Osteocyte (in vitro differentiated cells): ENCODE measurements at places on chromosomes 7 and 10.

DNA sequence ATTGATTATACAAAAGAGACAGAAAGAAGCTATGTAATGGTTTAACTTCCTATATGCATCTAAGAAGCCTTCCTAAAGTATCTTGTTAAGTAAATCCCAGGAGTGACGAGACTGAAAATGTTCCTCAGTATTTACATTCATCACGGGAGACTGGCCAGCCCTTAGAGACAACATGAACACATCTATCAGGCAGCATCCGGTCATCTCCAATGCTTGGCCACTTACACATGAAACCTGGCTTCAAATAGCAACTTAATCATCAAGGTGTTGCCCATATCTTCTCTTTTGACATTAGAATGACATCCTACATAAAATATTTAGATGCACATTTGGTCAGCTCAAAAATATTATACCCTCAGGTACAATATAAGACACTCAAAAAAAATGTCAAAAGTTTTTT is 33.8 kb downstream of the ERCC6 start:
- DNase-seq = no peak

GRCh38 chr10:17088118-17088806 is 41.3 kb downstream of the CUBN start:
- no peak for DNase-seq

GRCh38 chr10:44972874-44973306 is 5.7 kb downstream of the DEPP1 start:
- no peak for DNase-seq

GRCh38 chr7:24905996-24906770 is 73.8 kb downstream of the OSBPL3 start:
- DNase-seq = no peak

DNA sequence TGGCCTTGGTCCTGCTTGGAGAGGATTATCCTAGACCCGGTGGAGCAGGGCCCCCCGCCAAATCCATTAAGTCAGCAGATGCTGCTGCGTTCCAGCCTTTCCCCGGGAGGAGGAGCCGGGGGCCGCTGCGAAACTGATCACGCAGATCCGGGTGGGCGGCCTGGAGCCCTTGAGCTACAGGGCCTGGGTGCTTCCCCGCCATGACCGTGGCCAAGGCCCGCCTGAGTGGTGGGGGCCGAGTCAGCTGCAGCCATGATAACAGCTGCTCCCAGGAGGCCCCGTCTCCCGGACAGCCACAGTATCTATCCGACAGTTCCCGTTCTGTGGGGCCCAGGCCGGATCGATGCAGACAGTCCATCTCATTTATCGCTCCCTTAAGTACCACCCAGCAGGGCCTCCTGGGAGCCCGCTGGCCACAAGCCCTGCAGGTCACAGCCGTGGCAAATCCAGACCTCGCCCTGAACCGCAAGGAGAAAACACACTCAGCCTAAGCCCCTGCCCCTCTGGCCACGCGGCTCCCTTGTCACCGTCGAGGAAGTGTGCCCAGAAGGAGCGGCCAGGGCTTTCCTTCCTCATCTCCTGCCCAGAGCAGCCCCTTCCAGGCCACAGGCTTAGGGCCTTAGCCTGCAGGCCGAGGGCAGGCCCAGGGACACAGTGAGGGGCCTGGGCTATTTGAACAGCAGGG is 34.4 kb upstream of the SLC29A4 start:
- no peak for DNase-seq

- no peak for DNase-seq
These were observed at the start of gene RARRES2 for GRCh38 chr7:150341263-150342120. TSS of gene RARRES2 (minus strand) at chr7:150341629. CDS start at chr7:150340609, 1,020 bp downstream.
